ENCODE measurements at places on chromosomes 12 and 14. TPM values are rescaled to one million over a fixed set of nuclear protein-coding genes. Genes with fewer than 3 reads are reported as not detected.

CMA1 gene
- total RNA-seq = not detected

HECTD4 gene
- total RNA-seq = 61.3 TPM

PLD4 gene
- total RNA-seq = not detected

HOXC6 gene
- not detected for total RNA-seq

OR11H7 gene
- total RNA-seq = not detected

DIP2B gene
- total RNA-seq = 29.1 TPM

MUCL1 gene
- not detected for total RNA-seq

SNAPC1 gene
- total RNA-seq = 4.0 TPM

FITM1 gene
- total RNA-seq = 3.2 TPM

TMEM121 gene
- total RNA-seq = 6.3 TPM

KCNH3 gene
- 1.3 TPM for total RNA-seq

IFI27 gene
- total RNA-seq = 1.5 TPM

CLEC14A gene
- not detected for total RNA-seq

VWF gene
- 0.17 TPM for total RNA-seq

KRT1 gene
- not detected for total RNA-seq

GALNT9 gene
- total RNA-seq = not detected

ESYT1 gene
- 258 TPM for total RNA-seq

PRH2 gene
- not detected for total RNA-seq

KCNC2 gene
- not detected for total RNA-seq

CHGA gene
- total RNA-seq = not detected

PPTC7 gene
- 32.6 TPM for total RNA-seq

MOK gene
- total RNA-seq = 0.73 TPM

DBX2 gene
- total RNA-seq = not detected

ZNF740 gene
- 109 TPM for total RNA-seq

KLRC2 gene
- total RNA-seq = not detected

Data from CD4-positive, alpha-beta memory T cell (primary cell).